ENCODE measurements at places on chromosomes 3 and 15.

DNA sequence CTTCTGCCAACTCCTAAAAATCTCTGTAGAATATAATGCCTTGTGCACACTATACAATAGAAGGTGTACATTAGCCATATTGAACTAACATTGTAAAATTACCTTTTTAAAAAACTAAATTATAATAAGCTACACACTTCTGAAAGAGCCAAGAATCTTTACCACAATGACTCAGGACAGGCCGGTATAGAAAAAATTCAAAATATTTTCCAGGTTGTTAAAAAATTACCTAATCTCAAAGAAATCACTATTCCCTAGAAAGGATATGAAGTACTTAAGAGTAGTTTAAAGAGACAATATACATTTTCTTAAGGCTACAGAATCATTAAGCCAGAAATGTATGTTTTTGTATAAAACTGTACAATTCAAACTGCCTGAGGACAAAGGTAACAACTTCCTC is 48.5 kb downstream of the TJP1 start:
- no peak for DNase-seq

DNA sequence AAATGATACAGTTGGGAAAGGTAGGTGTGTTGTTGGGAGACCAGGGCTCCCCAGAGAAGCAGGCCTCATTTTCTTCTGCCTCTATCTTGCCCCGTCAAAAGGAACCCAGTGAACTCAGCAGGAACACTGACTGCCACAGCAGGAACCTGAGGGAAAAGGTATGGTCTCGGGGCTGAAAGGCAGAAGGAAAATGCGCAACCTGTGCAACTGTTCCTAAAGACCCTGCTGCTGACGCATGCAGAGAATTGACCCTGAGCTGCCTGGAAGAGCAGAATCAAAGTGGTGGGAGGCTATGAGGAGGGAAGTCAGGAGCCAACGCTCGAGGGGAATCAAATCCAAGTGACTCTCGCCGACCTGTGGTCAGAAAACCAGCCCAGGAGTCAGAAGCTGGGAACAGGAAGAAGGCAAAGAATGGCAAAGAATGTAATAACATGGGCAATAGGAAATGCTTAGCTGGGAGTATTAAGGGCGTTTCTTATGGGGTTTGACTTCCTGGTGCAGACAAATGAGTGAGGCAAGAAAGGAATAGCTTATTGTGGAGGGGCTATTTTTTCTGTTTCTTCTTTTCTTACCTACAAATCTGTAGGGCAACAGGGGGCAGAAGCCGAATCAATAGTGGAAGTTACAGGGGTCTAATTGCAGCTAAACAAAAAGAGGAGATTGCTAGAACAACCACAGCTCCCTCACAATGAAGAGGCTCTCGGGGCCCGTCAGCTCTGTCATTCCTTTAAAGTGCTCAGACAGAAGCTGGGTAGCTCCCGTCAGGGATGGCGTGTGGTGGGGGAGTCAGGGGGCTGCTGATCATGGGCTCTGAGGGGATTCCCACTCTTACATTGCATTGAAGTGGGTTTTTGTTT is 65.4 kb upstream of the DLG1 start:
- no peak for DNase-seq

GRCh38 chr15:66481107-66481856 is 16.3 kb downstream of the SNAPC5 start:
- no peak for DNase-seq

GRCh38 chr3:106458952-106459351 is 590.1 kb upstream of the CBLB start:
- DNase-seq: no peak

- DNase-seq: peak; percentile 48
Observed at GRCh38 chr3:52339612-52340011, 23.5 kb downstream of the DNAH1 start.

DNA sequence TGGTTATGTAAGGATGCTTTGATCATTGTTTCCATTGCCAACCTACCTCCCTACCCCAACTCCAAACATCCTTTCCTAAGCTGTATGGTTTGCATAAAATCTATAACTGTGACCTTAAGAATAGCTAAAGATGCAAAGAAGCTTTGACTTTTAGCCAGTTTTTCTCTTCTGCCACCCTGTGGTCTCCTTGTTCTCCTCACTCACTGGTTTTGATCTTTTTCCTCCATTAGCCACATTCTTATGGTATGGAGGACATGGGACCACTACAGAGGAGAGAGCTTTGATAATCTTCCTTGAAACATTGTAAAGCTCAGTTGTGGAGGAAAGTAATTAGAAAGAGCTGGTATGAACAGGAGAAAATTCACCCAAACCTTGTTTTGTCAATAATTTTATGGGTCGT is 115.9 kb downstream of the NEK11 start:
- DNase-seq: no peak

- DNase-seq: no peak
Observed at GRCh38 chr3:71752831-71753700, 589 bp upstream of the GPR27 start.

DNA sequence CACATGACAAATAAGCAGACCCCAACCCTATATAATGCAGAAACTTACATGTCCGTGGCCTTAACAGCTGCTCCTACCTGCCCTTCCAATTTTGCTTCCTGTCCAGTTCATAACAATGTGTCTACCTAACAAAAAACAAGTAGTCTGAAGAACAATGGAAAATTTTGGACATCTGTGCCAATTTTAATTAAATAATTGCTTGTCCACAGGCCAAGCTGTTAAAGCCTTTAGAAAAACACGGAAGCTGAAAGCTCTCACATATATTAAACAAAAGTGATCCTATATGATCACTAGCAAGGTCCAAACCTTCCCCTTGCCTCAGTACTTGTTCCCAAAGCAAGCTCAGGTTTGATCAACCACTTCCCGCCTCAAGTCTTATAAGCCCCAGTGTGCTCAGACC is 37.1 kb downstream of the MAGI1 start:
- DNase-seq: no peak

DNA sequence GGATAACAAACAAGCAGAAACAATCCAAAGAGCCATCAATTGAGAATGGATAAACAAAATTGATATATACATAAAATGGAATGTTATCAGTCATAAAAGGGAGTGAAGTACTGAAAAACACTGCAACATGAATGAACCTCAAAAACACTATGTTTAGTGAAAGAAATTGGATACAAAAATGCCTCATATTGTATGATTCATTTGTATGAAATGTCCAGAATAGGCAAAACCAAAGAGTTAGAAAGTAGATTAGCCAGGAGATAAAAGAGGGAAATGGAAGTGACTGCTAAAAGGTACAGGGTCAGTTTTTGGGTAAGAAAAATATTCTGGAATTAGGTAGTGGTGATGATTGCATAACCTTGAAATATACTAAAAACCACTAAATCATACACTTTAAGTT is 9.8 kb upstream of the SLC25A36 start:
- no peak for DNase-seq

- DNase-seq: peak; percentile 77
Observed at GRCh38 chr3:48685603-48686511, at the start of gene NCKIPSD. Gene NCKIPSD (minus strand): TSS chr3:48685915. CDS start chr3:48685807, 108 bp downstream.

DNA sequence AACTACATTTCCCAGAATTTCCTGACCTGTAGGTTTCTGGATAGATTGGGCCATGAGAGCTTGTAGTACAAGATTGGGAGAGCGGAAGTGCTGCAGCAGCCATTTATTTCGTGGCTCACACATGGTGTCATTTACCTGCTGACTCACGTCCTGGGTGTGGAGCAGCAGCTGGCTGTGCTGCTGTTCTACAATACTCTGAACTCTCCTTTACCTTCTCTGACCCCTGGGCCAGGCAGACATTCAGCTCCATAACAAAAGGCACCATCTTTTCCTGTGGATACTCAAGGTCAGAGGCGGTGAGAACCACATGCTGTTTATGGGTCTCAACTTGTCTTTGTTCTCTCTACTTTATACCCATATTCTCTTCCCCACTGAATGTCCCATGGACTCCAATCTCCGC is 490.2 kb downstream of the IGSF11 start:
- DNase-seq: no peak

GRCh38 chr3:146646261-146646660 is 41.1 kb upstream of the PLSCR5 start:
- DNase-seq: no peak

DNA sequence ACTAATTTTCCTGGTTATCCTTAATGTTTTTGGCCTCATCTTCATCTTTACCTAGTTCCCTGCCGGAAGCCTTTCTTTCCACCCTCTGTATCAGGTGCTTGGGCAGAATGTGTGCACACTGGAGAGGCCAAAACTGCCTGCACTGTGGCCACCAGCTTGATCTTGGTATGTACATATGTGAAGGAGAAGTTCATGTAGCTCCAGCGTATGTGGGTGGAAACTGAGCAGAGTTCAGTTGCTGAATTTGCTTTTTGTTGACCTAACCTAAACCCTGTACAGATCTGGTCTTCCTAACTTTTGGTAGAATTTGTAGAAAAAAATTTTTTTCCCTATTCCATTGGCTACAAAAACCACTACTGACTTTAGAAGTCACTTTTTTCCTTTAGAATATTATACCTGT is 65.9 kb upstream of the IGSF10 start:
- DNase-seq: no peak

GRCh38 chr3:14487086-14487485 is 53.1 kb downstream of the GRIP2 start:
- no peak for DNase-seq

DNA sequence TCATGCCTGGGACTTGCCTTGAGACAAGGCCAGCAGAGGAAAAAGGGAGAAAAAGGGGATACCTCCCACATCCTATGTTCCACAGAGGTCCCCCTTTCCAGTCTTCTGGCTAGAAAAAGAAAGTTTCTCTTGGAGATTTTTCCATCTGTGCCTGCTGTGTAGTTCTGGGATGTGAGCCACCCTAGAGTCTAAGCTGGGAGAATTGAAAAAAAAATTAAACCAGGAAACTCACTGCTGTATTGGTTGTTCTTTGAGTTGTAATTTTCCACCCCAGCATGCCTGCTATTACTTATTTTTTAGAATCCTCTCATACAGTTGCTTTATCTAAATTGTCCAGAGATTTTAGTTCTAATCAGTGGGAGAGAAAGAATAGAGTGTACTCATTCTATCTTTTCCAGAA is 68.4 kb downstream of the SV2B start:
- no peak for DNase-seq

DNA sequence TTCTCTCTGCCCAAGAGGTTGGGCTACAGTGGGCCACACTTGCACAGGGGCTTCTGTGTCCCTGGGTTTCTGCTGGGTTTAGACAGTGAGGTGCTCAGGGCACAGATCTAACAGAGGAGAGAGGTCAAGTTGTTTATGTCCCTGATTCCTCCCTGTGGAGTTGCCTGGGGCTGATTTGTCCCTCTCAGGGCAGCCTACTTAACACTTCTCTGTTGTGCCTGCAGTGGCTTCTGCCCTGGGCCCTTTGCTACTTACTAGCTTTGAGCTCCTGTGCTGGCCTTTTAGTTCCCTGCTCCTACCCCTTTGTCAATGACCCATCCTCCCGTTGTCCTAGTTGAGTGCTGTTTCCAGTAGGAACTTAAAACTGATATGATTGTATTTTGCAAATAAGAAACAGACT is 114.0 kb upstream of the RGMA start:
- DNase-seq: no peak

GRCh38 chr15:90095521-90095959 is 6.7 kb downstream of the IDH2 start:
- no peak for DNase-seq

DNA sequence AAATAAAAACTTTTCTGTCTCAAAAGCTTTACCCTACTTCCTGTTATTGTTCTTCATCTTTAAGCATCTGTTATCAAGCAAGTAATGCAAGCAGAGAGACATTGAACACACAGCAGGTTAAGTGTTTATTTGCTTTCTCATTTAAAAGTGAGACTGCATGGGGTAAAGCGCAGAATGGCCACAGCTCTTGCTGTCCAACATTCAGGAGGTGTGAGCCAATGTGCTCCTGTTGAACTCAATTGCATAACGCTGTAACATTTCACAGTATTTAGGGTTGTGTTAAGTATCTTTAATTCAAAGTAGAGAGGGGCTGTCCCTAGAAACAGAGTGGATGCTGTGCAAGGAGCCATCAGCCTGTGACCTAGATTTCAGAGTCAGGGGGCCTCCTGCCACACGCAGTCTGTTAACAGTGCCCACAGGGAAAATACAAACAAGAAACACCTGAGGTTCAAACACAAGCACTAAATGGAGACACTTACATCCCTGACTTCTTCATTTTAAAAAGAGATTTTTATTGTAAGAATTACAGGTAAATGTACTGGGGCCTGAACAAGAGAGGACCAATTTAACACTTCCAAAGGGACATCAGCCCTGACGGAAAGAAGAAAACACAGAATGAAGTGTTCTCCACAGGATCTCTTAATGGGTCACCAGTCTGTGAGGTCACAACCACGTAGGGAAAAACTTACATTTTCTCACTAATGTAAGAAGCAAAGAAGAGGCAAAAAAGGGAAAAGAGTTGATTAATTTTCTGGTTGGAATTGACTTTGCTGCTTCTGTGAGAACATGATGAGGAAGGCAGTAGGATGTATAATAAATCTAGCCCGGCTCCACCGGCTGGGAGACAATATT is 815.1 kb downstream of the VGLL3 start:
- DNase-seq: no peak

GRCh38 chr15:72271895-72272212 is 500 bp downstream of the PARP6 start:
- no peak for DNase-seq

GRCh38 chr3:5729852-5730251 is 542.3 kb downstream of the EDEM1 start:
- DNase-seq: no peak

DNA sequence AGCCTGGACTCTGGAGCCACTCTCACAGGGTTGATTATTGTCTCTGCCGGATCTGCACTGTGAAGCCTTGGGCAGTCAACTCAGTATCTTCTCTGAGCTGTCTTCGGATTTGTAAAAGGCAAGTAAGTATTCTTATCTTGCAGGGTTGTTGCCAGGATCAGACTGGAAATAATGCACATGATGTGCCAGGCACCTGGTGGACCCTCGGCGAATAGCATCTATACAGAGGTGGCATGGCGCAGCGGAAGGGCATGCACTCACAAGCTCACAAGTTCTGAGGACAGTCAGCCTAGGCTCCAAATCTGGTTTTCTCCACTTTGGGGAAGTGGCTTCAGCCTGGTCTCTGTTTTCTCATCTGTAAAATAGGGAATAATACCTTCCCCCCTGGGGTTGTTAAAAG is 113.9 kb downstream of the SRGAP3 start:
- no peak for DNase-seq

GRCh38 chr3:29314727-29315088 is 33.8 kb downstream of the RBMS3 start:
- DNase-seq: no peak

DNA sequence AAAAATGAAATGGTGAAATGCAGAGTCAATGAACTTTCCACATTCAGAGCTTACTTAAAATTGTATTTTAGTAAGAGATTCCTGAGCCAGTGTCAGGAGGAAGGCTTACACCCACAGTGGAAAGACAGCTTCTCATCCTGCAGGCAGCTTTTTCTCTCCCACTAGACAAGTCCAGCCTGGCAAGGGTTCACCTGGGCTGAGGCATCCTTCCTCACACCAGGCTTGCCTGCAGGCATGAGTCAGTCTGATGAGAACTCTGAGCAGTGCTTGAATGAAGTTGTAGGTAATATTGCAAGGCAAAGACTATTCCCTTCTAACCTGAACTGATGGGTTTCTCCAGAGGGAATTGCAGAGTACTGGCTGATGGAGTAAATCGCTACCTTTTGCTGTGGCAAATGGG is 3.1 kb downstream of the CCR4 start:
- no peak for DNase-seq

Measured in left renal pelvis (tissue), 4 donors.